ENCODE measurements at places on chromosomes 7 and 10.

DNA sequence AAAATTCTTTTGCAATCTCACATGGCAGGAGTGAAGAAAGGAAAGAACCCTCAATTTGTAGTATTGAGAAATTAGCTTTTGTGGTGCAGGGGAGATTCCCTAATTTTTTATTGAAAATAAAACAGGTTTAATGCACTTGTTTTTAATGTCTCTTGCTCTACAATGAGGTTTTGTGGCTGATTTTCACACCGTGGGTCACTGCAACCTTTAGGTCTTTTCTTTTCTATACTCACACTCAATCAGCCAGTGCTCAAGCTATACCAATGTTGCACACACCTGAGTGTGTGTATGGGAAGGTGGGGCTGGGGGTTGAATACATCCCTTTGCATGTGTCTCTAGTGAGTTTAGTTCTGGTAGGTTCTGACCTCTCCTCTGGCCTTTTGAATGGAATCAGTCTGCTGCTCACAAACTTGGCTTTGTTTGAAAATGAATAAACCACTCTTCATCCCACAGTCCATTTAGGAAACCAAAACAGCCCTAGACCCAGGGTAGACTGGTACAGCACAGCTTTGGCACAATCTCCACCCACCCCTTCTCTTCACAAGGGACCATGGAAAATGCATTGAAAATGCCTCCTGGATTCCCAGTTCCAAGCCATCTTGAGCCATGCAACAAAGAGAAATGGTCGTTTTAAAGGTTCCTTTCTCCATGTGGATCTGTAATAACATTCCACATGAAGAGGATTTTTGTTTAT is 411.5 kb downstream of the SFMBT2 start:
- DNase-seq = no peak

DNA sequence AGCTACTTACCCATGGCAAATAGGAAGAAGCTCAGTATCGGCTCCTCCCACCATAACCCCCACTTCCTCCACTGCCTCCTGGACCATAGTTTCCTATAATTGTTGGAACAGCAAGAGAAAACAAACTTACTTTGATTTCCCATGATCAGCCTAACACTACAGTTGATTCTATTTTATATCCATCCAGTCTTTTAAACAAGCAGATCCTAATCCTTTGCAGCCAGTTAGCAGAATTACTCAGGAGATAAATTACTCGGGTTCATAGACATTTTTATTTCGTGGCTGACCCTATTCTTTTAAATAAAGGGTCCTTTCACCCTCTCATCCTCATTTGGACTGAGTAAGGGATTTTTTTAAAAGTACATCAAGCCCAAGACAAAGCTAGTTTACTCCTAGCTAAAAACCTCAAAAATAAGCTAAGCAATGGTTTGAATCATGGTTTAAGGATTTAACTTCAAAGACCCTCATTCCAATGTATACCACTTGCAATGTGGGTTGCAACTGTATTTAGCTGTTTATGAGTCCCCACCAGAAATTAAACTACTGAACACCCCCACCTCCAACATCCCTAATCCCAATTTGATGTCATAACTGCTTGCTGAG is 8.0 kb downstream of the HNRNPA2B1 start:
- no peak for DNase-seq

DNA sequence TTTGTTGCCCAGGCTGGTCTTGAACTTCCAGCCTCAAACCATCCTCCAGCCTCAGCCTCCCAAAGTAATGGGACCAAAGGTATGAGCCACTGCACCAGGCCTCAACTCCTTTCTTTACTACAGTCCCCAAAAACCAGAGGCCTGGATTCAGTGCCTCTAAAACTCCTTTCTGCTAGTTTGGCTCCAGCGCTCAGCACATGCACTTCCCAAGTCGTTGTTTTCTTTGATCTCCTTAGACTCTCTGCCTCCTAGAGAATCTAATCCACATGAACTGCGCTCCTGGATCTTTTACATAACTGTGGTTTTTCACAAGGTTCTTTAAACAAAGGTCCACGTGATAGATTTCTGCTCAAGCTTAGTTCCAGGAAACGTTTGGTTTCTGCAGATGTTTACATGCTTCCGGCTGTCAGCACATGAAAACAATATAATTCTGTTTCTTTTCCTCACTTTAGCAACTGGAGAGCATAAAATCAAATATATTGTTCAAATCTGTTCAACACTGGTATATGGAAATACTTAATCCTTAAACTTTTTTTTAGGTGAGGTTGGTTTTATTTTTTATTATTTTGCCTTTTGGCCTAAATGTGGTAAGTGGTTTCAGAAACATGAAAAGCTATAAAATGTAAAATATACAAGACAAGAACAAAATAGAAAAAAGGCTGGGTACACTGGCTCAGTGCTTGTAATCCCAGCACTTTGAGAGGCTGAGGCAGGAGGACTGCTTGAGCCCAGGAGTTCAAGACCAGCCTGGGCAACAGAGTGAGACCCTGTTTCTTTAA is 270.5 kb upstream of the MKLN1 start:
- no peak for DNase-seq

DNA sequence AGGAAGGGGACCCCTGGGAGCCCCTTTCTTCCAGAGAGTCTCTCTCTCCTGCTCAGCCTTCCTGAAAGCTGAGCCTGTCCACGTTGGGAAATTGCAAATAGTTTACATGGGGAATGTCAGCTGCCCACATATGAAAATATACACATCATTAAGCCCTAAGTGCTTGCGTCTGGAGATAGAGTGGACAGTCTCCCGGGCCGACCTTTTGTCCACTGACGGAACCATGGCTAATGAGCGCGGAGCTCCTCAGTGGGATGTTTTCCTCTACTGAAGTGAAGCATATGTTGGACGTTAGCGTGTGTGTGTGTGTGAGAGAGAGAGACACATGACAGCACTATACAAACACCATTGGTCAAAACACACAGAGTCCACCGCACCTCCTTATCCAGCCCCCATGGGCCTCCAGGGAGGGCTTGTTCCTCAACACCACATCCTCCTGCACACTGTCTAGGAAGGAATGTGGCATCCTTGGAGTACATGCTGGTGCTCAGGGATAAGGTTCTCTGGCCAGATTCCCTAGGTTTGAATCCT is 128.4 kb downstream of the RGS10 start:
- DNase-seq = no peak

DNA sequence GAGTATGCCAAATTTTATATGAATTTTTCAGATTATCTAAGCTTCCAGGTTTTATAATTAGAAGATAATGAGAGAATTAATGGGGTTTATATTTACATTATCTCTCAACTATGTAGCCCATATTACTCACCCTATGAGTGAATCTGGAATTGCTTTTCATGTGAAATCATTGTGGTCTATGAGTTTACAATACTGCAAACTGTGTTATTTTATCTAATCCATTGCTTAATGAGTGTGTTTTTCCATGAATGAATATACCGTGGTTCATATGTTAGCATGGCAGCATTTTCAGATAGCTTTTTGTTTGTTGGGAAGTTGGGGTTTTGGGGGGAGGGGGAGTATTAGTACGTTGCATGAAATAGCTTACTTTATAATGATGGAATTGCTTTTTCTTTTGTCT is 44.5 kb downstream of the FGFBP3 start:
- no peak for DNase-seq

DNA sequence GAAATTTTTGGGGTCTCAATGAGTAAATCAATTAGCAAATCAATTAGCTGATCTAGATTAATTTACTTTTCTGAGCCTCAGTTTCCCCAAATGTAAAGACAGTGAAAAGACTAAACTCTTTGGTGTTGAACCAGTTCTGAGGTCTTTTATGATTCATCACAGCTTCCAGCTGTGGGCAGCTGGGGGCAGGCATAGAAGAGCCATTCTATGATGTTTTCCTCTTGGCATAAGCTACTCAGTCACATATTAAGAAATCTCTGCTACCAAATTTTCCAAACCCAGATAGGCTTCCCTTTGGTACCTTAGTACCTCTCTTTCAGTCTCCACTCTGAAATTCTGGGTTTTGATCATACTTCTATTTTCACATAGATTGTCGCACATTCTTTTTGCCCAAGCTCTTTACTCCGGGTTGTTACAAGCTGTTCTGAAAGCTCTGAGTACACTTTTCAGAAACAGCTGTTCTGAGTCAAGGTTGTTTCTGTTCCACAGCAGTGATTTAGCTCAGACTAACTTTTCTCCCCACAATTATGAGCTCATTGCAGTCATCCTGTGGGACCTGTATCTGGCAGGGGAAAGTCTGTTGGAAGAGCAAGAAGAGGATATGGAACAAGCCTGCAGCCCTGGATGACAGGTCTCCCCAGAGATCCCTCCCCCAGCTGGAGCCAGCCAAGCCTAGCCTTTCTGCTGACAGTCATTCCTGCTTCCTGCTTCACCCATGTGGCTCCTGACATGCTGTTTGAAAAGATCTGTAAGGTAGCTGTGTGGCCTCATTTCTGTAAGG is 599.6 kb upstream of the GHITM start:
- DNase-seq = peak; percentile 46

DNA sequence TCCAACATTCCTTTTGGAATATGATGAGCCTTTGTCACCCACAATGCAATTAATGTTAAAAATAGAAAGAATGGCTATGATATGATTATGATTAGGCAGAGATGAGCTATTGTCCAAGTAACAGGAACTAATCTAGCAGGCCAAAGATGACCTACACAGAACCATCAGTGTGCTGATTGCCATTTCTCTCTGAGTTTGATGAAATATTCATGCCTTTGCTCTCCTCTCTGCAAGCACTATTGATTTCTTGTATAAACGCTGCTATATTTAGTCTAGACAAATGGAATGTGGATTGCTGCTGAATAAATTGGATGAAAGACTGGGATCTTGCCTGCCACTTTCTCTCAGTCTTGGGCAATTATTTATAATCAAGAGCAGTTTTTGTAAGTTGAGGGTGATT is 85.4 kb downstream of the HDAC9 start:
- DNase-seq = no peak

DNA sequence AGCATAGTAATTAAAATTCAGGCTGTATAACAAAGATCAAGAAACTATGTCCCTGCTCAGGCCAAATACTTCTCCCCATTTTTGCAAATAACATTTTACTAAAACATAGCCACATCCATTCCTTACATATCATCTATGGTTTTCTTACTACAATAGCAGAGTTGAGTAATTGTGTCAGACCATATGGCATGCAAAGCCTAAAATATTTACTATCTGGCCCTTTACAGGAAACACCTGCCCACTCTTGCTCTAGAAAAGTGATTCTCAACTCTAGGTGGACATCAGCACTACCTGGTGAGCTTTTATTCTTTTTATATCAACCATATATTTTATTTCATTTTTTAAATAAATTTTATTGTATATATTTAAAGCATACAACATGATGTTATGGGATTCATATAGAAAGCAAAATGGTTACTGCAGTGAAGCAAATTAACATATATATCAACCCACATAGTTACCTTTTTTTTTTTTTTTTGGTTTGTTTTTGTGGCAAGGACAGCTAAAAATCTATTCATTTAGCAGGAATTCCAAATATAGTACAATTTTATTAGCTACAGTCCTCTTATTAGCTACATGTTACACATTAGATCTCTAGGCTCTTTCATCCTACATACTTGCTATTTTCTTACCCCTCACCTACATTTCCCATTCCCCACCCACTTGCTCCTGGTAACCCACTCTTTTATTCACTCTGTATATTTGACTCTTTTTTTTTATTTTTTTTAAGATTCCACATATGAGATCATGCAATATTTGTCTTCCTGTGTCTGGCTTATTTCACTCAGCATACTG is 19.6 kb downstream of the ABI1 start:
- DNase-seq = no peak

- no peak for DNase-seq
Measured at GRCh38 chr10:23793577-23793976, 354.7 kb downstream of the OTUD1 start.

DNA sequence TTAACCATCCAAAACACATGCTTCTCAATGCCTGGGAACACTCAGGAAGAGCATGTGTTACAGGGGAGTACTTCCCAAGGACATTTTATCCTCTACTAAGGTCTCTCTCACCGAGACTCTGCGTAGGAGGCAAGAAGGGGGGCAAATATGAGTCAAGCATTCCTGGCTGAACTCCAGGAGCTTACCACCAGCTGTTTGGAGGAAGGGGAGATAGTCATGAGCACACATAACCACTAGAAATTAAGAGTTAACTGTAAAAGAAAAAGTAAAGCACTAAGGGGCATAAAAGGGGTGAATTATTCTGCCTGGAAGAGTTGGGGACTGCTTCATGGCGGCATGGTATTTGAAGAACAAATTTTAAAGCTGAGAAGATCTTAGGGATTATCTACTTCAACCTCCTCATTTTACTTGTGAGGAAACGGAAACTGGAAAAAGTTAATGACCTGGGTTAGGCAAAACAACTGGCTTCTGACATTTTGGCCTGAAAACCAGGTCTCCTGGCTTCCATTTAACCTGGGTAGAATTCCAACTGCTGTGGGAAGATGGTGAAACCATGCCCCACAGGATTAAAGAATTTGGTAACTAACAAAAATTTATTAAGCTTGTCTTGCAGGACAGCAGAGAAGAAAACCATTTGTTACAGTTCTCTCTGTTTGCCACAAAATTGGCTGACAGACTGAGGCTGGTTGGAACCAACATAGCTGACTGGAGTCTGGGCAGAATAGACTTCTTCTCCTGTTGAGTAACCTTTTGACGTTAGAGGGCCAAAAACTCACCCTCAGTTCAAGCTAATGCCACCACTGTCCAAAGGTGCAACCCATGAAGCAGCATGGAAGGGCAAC is 85.5 kb downstream of the SLC25A13 start:
- no peak for DNase-seq

DNA sequence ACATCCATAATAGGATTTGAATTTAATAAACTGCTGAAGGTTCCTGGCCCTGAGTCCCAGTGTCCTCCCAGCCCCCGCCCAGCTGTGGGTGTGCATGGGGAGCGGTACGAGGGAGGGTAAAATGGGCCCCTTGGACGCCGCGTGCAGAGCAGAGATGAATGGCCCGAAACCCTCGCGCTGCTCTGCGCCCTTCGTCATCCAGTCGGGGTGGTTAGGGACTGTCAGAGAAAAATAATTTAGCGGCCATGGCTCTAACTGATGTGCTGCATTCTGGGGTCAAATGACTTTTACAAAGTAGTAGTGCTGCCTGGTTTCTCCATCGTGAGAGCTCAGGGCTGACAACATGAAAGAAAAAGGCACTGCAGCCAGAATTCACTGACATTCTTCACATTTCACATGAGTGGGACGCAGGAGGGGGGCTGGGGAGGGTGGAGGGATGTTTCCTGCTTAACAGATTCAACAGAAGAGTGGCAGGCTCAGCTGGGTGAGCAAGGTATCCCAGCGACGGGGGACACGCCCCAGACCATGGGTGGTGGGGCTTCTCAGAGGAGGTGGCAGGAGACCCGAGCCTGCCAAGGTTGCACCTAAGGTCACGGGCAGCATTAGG is 304.5 kb downstream of the WDR37 start:
- DNase-seq = no peak

DNA sequence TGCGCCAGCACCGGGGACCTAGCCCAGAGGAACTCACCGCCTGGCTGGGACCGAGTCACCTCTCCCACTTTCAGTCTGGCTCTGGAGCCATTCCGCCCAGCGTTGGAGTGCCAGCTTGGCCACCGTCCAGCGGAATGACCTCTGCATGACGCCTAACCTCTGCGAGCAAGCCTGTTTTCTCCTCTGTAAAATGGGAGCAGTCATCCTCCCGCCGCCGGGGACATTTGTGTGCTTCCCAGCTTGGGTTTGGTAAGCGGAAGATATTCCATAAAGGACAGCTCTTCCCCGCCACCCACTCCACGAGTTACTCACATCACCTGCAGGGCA is 1.3 kb upstream of the ZCCHC24 start:
- peak; percentile 74 for DNase-seq
